Endothelial cell of umbilical vein (primary cell): ENCODE measurements at places on chromosomes 5 and 9.

DNA sequence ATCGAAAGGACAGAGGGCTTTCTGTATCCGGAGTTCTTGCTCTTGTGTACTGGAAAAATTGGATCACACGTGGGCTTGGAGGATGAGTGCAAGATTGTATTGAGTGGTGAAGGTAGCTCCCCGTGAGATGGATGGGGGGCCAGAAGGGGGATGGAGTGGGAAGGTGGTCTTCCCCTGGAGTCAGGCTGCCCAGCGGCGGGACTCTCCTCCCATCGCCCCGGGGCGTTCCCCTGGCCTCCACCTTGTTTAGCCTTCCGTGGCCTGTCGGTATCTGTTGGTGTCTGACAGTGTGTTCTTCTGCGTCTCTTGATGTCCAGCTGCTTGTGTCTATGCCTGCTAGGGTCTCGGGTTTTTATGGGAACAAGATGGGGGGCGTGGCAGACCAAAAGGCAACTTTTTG is 54.6 kb upstream of the GABRA6 start:
- no peak for DNase-seq

DNA sequence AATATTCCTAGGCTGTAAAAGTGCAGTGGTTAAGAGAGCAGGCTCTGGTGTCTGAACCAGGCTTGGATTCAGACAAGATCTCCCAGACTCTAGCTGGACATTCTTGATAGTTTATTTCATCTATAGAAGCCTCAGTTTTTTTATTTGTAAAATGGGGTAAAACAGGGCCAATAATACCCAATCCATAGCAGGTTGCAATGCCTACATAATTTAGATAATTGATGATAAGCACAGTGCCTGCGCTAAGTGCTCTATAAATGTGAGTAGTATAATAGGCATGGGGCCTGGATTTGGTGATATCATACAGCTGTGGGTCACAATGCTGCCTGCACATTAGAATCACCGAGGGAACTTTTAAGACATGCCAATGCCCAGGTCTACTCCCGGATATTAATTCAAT is 603.5 kb downstream of the ISL1 start:
- no peak for DNase-seq

DNA sequence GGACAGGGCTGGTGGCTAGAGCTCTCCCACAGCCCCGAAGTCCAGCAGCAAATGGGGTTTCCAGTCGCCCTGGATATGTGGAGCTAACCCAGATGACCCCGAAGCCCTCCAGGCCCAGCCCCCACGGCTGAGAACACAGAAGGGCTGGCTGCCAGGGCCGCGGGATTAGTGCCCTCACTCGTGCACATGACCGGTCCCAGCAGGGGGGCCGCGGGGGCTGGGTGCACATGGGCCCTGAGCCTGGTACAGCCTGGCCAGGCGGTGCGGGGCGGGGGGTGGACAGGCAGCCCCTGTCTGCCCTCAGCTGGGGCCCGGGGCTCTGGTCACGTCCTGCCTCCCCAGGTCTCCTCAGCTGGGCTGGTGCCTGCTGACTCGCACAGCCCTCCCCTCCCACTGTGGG is 5.9 kb downstream of the SSNA1 start:
- DNase-seq, result no peak

- peak; percentile 68 for DNase-seq
These were observed 339.2 kb downstream of the ADAMTS6 start for GRCh38 chr5:65142511-65143011.

DNA sequence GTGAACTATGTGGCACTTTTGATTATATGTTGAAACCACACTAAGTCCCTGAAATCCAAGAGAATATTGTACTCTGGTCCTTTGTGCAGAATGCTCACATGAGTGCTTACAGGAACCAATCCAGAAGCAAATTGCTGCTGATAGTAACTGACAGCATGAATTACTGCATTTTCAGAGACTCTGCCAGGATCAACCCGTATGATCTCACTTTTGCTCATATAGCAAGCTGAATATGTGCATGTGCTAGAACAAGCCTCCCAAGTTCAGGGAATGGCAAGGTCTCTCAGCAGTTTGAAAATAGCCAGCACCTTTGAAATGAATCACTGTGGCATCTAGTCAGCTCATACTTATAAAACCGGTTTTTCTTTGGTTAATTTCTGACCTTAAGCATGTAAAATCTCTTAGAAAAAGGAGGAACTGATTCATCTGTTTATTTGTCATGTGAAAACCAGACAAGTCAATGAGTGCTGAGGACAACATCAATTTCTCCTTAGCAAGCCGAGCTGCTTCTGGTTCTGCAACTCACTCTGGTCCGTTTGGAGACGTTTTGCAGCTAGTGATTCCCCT is 215.7 kb upstream of the ELL2 start:
- no peak for DNase-seq

- DNase-seq, result no peak
These were observed 141.1 kb downstream of the ACTBL2 start for GRCh38 chr5:57341380-57341979.

DNA sequence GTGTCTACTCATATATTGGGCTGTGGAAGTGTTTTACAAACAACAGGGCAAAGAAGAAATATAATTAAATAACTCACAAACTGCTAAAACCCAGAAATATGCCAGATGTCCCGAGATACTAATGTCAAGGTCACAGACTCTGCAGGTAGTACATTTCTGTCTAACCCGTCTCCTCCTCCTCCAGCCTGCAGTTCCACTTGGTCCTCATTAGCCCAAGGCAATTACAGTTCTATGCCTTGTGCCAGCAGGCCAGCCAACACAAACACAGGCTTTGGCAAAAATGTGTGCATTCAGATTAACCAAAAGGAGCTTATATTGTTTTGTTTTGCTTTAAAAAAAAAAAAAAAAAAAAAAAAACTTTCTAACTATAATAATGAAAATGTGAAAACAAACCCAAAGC is 148.8 kb downstream of the MYO10 start:
- peak; percentile 76 for DNase-seq

GRCh38 chr5:96264047-96264446 is 169.0 kb downstream of the PCSK1 start:
- DNase-seq, result no peak

GRCh38 chr9:110738982-110739381 is 70.4 kb downstream of the MUSK start:
- no peak for DNase-seq

- DNase-seq, result no peak
These were observed 36.0 kb upstream of the FYB1 start for GRCh38 chr5:39255406-39255805.

DNA sequence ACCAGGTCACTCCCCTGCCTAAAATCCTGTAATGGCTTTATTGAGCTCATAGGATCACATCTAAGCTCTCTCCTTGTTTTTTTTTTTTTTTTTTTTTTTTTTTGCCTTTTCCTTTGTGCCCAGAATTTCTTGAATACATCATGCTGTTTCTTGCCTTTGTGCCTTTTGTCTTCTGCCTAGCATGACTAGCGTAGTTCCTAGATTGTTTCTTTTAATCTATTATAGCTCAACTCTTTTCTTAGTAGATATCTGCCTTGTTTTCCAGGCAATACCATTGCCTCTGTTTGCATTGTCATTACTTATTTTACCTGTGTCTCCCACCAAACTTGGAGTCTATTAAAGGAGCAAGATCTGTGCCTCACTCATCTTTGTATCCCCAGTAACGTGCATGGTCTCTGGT is 106.1 kb upstream of the C9orf72 start:
- DNase-seq, result no peak

DNA sequence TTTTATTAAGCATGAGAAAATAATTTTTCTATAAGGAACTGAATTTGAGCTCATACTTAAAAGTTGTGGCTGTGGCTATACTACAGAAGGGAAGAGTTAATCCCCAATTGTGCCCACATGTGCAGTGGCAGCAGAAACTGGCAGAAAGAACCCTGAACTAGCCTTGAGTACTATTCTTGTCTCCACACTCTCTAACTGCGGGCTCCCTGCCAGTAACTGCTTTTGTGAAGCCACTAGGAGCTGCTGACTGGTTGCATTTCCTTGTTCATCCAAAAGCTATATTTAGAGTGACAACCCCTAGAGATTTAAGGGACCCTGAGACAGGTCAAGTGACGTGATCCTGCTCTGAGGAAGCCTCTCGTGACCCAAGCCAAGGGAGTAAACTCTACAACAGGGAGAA is 238.6 kb downstream of the ELAVL2 start:
- no peak for DNase-seq

DNA sequence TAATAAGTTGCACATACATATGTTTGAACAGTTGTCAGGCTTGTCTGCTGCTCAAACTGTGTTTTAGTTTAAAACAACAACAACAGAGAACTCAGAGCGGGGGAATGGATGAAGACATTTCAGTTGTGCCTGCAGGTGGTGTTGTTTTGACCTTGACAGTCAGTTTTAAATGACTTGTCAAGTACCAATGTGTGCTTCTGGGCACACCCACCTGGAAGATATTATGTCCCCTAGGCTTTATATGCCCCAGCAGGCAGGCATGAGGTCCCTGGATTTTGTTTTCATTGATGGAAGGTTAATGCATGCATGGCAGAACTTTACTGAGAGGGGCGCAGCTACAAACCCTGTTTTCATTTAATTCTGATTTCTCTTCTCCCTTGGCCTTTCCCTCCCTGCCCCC is 84.6 kb downstream of the AOPEP start:
- no peak for DNase-seq
